ENCODE measurements at places on chromosomes 3 and 15.

- DNase-seq = no peak
Measured at GRCh38 chr3:196792771-196793170, 53.1 kb downstream of the PAK2 start.

- DNase-seq = no peak
Measured at GRCh38 chr3:46299608-46300460, 54.1 kb upstream of the CCR2 start.

DNA sequence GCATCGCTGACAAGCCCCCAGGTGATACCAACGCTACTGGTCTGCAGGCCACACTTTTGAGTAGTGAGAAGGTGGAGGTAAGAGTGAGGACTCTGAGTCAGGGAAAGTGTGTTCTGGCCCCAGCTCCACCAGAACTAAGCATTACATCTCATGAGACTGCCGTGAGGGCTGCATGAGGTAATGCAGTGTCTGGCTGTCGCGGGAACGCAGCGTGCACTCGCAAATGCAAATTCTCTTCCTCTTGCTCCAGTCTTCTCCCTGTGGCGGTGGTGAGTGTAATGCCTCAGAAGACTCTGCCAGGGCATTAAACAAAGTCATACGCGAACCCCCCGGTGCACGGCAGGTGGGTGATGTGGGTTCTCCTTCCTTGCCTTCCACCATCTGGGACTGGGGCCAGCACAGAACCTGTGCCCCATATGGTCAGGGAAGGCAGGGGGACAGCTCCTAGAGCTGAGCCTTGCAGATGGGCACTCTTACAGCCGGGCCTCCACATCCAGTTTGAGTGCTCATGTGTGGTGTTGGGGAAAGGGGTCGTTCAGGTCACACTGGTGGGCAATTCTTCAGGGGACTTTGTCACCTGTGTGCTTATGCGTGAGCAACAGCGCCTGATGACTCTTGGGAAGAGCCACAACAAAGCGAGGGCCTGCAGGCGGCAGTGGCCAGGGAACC is 175.8 kb downstream of the XXYLT1 start:
- DNase-seq = peak; percentile 42

GRCh38 chr3:158702815-158703481 is 29.3 kb downstream of the RARRES1 start:
- no peak for DNase-seq

DNA sequence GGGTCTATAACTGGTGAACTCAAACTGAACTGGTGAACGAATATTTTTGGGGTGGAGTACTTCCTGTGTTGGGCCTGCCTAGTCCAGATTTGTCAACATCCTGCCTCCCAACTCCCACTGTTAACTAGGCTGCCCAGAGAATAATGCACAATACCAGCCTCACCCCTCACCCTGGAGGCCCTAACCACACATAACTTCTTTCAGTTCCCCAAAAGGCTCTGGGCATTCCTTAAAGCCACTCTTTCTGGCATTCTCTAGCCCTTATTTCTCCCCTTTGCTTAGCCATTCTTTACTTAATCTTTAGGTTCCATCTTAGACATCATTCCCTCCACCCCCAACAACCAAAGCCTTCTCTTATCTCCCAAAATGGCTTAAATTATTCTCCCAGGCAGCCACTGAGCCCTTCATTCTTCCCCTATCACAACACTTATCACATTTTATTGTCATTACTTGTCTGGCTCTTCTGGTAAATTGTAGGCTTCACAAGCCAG is 9.1 kb upstream of the SEC11A start:
- DNase-seq = no peak

GRCh38 chr15:56019060-56019793 is 25.8 kb upstream of the NEDD4 start:
- no peak for DNase-seq

- DNase-seq = no peak
Measured at GRCh38 chr3:105958237-105959000, 89.6 kb upstream of the CBLB start.

DNA sequence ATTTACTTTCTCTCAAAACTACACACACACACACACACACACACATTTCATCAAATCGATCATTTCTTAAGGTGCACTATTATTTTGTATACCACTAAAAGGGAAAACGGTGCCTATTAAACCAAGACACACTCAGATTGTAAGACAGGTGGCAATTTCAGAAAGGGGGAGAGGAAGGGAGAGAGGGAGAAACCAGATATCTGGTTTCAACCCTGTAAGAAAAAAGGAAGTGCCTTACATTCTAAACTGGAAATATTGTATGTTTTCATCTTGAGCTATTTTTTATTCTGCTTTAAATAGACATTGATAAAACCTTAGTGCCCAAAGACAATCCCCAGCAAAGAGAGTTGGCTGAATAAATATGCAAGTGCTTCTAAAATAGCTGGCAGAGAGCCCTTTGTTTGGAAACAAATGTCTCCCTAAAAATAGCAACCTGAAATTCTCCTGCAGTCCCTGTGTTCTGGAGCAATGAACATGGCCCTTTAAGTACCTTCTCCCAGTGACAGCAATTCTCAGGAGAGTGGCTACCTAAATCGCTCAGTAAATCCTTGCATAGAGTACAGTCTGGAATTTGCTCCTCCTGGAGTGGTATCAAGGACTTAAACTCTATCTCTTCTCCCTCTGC is 85.7 kb downstream of the RARB start:
- DNase-seq = no peak

GRCh38 chr15:60682615-60683014 is 203.7 kb upstream of the ICE2 start:
- DNase-seq = no peak

GRCh38 chr3:172651936-172652625 is 58.8 kb downstream of the NCEH1 start:
- no peak for DNase-seq

DNA sequence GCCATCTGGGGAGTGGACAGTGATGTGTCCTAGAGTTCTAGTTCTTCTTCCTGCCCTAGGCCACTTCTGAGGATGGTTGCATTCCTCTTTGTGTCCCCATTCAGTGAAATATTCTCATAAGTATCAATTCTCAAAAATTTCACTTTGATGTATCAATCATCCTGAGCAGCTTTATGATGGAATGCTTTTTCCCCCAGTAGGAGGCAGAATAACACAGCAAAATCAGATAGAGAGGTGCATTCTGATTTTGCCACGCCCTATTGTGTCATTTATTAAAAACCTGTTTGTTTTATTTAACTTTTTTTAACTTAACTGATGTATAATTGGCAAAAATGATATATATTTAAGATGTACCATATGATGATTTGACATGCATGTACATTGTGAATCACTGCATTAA is 656.0 kb upstream of the GRM7 start:
- DNase-seq = no peak

- no peak for DNase-seq
Measured at GRCh38 chr15:34483644-34484043, 46.0 kb upstream of the GOLGA8A start.

DNA sequence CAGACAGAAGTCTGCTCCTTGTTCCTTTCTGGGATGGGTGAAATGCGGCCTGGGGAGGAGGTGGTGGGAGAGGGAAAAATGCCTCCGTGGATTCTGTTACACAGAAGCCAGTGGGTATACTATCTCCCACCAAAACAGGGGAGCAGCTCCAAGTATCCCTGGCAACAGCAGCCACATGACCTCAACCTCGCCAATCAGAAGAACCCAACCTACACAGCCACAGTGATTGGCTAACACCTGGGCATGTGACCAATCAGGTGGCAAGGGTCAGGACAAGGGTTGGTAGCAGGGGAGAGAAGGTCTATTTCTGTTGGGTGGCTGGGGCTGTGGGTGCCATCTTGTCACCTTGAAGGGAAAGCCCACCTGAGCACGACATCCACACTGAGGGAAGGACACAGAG is 9.1 kb upstream of the ACAD9 start:
- DNase-seq = no peak

DNA sequence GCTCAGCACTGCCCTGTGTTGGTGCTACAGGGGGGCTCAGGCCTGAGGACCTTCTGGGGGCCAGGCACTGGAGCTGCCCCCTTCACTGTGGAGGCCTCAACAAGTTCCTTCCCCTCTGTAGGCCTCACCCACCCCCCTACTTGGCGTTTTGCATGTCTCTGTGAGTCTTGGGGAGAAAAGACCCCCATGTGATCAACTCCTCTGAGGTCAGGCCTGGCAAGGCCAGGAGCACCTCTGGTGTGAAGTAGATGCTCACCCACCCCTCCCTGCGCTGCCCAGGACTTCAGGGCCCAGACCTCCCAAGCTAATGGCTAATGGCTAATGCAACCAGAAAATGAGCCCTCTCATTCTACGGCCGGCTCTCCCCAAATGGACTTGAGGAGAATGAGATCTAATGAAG is 34.2 kb upstream of the CHRNB4 start:
- DNase-seq = no peak

- DNase-seq = no peak
Measured at GRCh38 chr15:69826819-69827175, 270.9 kb downstream of the TLE3 start.

GRCh38 chr3:63351159-63352007 is 73.3 kb downstream of the SYNPR start:
- no peak for DNase-seq

DNA sequence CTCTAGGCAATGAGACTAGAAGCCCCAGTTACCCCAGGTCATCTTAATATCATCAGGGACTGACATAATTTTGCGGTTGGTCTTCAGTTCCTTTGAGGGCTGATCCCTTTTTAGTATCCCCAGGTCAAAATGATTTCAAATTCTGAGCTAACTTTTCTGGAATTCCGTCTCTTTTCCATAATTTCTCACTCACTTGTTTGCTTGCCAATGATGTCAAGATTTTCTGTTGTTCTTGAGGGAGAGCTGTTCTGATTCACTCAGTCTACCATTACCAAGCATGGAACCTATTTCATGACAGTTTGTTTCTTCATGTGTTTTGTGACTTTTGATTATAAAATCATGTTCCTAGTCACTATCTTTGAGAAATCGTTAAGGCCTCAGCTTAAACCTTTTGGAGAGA is 190.5 kb upstream of the LYSMD4 start:
- DNase-seq = no peak

DNA sequence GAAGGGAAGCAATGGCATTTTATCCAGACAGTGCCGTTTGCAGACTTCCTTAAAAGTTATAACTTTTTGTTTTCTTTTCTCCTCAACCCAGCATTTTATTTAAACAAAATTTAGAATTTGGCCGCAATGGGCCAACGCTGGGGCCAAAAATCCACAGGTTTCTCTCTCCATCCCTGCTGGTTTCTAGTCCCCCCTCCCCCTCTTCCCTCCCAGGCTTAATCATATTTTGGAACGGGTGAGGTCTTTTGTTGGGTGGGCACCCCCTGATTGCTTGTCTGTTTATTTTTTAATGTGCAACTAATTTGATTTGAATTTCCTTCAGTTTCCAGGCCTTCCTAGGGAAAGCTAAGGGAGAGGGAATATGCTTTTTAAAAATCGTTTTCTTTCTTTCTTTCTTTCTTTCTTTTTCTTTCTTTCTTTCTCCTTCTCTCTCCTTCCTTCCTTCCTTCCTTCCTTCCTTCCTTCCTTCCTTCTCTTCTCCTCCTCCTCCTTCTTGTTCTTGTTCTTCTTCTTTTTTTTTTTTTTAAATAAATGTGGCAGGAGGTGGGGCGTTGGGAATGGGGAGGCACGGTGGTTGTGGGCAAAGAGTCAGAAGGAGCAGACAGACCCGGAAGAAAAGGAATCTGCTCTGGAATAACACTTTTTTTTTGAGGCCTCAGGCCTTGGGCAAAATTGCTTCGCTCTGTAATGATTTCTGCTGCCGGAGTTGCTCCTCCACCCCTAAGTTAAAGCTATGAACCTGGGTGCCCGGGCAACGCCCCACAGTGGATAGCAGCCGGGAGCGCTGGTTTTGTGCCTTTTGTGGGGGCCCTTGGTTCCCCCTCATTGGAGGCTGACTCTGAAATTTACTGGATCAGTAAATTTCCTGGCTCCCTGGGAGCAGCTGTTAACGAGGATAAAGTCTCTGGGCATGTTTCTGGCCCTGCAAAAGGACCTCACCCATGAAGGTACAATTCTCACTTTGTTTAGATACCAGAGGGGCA is 1.9 kb downstream of the FNDC3B start:
- no peak for DNase-seq

DNA sequence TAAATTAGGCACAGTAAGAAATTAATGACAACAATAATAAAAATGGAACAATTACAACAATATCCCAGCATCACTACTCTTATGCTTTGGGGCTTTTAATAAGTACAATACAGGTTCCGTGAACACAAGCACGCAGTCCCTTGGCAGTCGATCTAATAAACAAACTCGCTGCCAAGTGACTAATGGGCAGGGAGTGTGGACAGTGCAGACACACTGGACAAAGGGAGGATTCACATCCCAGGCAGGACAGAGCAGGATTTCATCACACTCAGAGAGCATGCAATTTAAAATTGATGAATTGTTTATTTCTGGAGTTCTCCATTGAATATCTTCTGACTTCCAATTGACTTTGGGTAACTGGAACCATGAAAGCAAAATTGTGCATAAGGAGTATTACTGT is 524.1 kb upstream of the CFAP20DC start:
- no peak for DNase-seq

DNA sequence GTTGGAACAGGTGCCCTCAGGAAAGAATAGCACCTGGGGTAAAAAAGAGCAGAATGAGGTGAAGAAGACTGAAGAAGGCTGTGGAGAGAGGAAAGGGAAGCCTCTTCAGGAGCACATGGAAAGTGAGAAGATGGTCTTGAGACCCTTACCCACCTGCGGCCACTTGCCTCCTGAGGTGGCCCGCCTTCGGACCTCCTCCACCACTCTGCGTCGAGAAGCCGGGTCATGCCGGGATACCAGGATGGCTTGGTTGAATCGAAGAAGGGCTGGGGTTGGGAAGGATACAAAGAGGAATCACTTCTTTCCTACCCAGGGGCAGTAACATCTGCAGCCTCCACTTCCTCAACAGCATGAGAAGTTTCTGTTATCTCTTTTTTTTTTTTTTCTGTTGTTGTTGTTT is 3.0 kb downstream of the LPCAT4 start:
- DNase-seq = no peak

GRCh38 chr15:74392451-74392830 is 25.0 kb upstream of the CYP11A1 start:
- no peak for DNase-seq

DNA sequence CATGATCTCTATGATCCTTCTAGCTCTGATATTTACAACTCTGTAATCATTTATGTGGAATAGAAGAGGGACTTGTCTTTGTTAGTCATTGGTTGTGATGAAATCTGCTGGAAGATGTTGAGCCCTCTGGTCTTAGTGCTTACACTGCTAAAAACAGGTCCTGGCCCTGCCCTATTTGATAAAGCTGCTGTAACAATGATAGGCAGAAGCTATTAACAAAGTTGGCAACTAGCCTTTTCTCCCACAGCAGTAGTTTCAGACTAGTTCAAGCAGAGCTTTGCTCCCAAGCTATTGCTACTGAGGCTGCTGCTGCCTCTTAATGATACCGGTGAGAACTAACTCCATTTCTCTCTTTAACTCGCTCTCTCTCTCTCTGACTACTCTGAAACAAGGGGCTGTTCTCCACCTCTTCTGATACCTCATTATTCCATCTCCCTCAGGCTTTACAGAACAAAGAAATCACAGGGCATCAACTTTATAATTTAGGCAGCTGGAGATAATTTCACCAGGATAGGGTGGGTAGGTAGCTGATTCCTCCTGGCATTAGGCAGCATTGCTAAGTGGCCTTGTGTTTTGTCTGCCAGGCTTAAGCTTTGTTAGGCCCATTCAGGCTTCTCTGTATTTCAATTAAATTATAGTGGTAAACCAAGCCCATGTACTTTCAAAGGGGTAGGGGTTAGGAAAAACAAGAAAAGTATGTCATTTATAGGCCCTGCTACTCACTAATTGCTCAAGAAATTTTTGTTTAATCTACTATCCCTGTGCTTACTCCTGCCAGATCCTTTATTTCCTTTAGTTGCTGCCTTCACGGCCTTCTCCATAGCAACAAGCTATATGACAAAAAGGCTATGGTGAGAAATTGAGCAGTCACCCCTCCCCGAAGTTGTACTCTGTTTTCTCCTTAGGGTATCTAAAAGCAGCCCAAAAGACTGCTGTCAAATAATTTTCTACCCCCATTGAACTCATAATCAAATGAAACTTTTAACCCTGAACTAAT is 139.6 kb downstream of the RBPMS2 start:
- DNase-seq = no peak

Measured in natural killer cell treated with Interleukin-12 subunit alpha and Interleukin-12 subunit beta and Interleukin-15 and Interleukin-18, amount 100 ng/mL, for 72 hours (primary cell).